ENCODE measurements at places on chromosomes 4 and X. TPM values are rescaled to one million over a fixed set of nuclear protein-coding genes. Genes with fewer than 3 reads are reported as not detected.
A peak's percentile ranks its signal among the peaks of the same experiment; 100 is the strongest.

- DNase-seq = peak; percentile 46
Observed at GRCh38 chr4:27084685-27085361, 224.2 kb downstream of the STIM2 start.

SUPT20HL1 gene
- not detected for total RNA-seq

OGT gene
- 139 TPM for total RNA-seq

DNA sequence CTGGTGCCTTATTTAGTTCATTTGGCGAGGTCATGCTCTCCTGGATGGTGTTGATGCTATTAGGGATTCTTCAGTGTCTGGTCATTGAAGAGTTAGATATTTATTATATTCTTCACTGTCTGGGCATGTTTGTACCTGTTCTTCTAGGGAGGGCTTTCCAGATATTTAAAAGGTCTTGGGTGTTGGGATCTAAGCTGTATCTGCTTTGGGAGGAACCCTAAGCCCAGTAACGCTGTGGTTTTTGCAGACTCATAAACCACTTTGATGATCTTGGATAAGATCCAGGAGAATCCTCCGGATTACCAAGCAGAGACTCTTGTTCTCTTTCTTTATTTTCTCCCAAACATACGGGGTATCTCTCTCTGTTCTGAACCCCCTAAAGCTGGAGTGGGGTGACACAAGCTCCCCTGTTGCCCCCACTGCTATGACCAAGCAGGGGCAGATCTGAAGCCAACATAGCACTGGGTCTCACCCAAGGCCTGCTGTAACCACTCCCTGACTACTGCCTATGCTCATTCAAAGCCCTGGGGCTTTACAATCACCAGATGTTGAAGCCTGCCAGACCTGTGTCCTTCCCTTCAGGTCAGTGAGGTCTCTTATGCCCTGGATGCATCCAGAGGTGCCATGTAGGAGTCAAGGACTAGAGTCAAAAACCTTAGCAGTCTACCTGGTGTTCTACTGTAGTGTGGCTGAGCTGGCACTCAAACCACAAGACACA is 187.6 kb downstream of the GUCY2F start:
- no peak for DNase-seq

TEX13C gene
- not detected for total RNA-seq

DNA sequence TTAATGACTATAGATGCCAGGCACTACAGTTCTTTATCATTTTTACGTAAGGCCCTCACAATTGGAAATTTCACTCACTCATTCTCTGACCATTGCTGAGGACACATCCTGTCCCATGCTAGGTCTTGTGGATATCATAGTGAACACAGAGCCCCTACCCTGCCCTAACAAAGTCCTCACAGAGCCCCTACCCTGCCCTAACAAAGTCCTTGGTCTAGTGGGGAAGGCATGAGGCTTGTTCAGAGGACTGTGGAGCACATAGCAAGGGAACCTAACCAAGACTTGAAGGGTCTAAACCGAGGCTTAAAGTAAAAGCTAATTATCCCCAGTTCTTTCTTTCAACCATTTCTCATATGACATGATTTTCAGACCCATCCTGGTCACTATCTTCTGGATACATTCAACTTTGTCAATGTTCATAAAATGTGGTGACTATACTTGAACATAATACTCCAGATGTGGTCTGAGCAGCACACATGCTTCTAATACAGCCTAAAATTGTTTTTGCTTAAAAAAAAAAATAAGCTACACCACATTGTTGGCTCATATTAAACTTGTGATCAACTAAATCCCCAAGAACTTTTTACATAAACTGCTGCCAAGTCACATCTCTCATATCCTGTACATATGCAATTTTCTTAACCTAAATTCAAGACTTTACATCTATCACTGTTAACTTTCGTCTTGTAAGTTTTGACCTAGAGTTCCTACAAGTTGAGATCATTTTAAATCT is 77.0 kb downstream of the GPC3 start:
- no peak for DNase-seq

DNA sequence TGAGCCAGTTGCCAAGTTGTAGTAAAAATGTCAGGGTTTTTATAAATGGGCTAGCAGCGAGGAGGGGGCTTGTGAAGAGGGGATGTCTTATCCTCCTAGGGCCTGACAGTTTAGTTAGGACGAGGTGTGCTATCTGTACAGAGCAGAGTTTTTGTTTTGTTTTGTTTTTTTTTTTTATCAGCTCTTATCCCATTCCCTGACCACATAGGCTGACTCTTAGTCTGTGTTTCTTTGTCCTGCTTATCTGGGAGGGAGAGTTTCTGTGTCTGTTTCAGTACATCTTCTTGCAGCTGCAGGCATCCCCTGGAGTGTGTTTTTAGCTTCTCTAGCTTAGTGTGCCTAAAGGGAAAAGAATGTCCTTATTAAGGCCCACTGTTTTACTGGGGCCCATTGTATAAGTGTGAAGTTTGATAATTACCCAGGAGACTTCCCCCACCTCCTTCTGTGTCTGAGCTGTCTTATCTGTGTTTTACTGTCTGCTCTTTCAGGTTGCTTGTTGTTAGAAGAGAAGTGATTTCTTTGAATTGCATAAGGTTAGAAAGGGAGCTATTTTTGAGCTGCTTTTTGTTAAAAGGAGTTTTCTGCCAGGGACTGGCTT is 32.0 kb downstream of the PAGE2 start:
- DNase-seq = no peak

GRCh38 chrX:24399550-24399949 is 39.1 kb downstream of the SUPT20HL1 start:
- DNase-seq = no peak

- DNase-seq = no peak
Observed at GRCh38 chr4:83230928-83231327, 53.7 kb downstream of the COQ2 start.

DNA sequence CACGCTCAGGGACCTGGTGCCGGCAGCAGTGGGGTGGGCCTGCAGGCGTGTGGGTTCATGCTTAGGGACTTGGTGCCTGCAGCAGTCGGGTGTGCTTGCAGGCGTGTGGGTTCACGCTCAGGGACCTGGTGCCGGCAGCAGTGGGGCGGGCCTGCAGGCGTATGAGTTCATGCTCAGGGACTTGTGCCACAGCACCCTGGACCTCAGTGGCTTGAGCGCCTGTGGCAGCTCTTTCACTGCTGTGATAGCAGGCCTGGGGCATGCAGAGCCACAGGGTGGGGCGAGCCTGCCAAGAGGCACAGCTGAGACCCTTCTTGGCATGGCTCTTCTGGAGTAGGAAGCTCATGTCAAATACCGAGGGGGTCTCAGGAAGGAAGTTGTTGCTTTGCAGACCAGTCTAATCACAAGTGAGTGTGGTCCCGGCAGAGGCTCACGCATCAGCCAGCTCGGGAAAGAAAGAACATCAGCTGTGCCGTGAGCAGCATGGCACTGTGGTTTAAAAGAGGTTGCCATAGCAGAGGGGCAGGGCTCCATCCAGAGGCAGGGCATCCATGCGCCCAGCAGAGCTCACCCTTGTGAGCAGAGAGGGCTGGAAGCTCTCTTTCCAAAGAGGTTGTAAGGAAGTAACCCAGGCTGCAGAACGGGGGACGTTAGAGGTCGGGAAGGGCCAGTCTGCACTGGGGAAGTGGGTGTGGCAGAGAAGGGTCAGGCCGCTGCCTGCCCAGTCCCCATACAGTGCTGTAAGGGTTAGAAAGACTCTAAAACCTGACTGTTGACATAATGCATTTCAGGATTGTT is 21.1 kb downstream of the PIGG start:
- DNase-seq = no peak

DNA sequence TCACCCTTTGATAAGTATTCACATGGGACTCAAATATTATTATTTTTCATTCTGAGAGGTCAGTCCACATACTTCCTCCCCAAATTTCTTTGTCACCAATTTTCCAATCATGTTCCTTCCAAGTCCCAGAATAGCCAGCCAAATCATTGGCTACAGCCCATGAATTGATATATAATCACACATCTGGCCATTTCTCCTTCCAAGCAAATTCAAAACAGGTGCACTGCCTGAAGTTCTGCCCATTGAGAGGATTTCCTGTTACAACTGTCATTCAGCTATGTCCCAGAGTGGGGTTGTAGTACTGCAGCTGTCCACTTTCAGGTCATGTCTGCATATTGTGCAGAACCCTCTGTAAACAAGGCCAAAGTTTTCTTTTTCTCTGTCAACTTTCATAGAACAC is 347.8 kb downstream of the GRID2 start:
- no peak for DNase-seq

GUCY2F gene
- total RNA-seq = not detected

ARHGAP6 gene
- 4.1 TPM for total RNA-seq
